ENCODE measurements at places on chromosomes 4 and X. TPM values are rescaled to one million over a fixed set of nuclear protein-coding genes. Genes with fewer than 3 reads are reported as not detected.
A peak's percentile ranks its signal among the peaks of the same experiment; 100 is the strongest.

GRCh38 chrX:148933881-148934280 is 433.5 kb downstream of the AFF2 start:
- DNase-seq, result no peak

GRCh38 chrX:30627818-30628652 is 25.2 kb upstream of the GK start:
- DNase-seq, result no peak

DNA sequence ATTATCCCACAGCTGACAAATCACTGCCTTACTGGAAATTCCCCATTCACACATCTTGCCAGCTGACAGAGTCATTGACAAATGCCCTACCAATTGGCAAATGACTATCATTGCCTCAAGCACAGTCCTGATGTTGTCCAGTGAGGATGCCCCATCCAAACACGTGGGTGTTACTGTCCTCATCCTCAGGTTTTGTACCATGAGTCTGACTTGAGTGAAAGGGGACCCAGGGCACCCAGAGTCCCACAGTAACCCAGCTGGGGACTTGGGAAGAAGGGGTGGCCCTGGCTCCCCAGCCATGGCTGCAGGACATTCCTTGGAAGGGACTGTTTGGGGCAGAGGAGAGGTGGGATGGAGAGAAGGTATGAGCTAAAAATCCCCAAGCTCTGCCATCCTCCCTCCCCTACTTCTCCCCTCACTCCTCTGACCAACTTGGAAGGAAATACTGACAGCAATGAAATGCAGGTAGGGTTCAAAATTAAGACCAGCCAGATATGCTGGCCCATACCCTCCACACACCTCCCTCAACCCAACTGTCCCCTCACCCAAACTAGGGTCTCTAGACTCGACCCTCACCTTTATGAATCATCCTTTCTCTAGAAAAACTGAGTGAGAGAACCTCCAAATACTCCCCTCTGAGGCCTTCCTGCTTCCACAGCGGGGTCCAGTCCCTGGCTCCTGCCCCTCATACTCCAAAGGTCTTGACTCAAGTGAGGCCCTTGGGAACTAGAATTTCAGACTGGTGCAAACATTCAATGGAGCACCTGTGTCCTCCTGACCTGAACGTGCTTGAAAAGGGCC is 5.1 kb downstream of the TIMP1 start:
- DNase-seq, result no peak

Gene AMTN
- not detected for polyA plus RNA-seq

Gene NWD2
- 0.23 TPM for polyA plus RNA-seq

DNA sequence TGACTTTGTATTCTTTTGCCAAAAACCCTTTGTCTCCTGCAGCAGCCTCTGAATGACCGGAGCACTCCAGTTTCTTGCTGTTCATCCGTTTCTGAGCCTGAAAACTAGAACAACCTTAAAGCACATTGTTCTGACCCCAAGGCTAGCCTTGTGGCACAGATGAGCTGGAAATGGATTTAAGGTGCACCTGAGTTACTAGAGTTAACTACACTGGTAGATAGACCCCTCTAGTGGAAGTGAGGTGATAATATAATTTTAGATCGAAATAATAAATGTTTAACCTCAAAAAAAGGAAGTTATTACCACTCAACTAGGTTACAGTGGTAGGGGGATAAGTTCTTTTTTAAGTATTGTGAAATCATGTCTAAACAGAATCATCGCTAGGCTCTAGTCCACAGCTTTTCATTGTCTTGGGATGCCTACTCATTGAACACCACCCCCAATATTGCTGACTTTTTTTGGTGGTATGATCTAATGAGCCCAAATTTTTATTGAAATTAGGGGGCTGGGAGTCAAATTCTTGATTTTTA is 2.7 kb downstream of the PLS3 start:
- DNase-seq, result no peak

Gene ATP8A1
- 40.0 TPM for polyA plus RNA-seq

GRCh38 chrX:130245441-130245840 is 23.3 kb downstream of the ZNF280C start:
- DNase-seq, result no peak

DNA sequence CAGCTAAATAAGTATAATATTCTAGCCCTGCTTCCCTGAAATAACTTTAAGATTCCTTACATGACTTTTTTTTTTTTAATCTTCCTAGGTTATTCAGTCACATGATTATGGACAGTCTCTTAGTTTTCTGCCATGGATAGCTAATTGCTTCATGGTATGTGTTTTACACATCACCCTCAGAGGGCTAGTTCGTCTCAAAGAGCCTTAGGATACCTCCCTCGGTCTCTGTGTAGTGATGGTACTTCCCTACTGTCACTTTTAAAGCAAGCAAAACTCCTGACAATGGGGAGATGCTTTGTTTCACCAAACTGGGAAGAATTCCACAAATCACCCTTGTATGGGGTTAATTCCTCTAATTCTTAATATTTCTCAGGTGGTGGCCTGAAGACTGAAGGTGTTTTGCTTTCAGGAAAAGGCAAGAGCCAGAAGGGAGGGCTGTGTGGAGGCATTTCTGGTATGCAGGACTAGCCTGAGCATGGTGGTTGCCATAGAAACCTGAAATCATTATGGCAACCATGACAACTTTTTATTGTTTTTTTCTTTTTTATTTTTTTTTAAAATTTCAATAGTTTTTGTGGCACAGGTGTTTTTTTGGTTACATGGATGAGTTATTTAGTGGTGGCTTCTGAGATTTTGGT is 70.4 kb downstream of the BEX3 start:
- no peak for DNase-seq

Gene SLC6A8
- polyA plus RNA-seq, result 56.6 TPM

- DNase-seq, result no peak
These were observed 46.1 kb upstream of the NAP1L5 start for GRCh38 chr4:88743696-88744095.

DNA sequence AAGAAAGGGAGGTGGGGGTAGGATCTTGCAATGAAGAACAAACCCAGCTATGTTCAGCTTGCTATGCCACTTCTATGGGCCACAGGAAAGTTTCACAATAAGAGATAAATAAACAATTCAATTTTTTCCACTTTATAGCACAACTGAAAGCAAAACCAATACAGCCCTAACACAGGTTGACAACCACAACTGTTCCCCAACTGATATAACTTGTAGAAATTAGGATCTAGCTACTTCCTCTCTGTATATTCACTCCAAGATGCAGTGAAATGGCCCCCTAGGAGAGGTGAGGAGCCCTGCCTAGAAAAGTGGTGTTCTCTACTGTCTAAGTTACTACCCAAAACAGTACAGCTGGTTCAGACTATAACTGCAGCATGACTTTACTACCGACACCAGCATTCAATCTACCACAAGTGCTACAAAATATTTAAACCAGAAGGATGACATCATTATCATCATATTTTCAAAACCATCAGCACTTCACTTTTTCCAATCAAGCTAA is 77.0 kb downstream of the FBXW7 start:
- no peak for DNase-seq

DNA sequence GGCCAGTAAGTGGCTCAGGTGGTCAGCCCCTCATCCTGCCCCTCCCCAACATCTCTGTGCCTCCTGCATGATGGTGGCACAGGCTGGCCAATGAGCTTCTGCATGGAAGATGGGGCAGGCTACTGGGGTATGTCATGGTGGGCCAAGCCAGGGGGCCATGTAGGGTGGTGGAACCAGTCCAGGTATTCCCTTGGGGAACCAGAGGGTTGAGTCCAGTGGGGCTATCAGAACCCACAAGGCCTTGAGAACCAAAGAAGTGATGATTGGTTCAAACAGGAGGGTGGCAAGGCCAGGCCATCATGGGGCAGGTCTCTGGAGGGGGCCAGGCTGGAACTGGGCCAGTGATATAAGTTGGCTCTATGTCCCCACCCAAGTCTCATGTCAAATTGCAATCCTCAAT is 18.8 kb upstream of the PPP2R2C start:
- no peak for DNase-seq

DNA sequence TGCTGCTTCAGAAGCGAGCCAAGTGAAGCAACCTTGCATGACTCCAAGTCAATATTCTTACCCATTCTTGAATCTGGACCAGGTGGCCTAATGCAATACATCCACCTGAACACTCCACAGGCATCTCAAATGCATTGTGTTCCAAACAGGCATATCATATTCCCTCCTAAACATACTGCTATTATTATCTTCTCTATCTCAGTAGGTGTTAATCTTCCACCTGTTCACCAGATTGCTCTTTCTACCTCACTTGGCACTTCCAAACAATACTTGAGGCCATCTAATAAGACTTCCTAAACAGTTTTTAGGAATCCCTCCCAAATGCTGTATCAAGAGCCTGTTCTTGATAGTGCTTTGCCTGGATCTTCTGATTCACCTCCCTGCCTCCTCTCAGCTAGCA is 90.7 kb downstream of the GPRIN3 start:
- no peak for DNase-seq

DNA sequence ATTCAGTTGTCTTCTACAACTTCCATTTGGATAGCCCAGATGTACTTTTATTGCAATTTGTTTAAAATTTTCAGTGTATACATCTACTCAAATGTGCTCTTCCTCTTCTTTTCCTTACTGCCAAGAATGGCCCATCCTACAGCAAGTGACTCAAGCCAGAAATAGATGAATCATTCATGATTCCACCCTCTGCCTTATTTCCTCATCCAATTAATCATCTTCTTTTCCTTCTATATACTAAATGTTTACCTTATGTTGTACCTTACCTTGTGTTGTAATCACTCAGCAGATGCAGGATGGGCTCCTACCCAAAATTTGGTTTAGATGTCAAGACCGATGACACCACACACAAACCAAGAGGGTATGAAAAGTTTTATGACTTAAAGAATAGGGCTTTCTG is 437.8 kb downstream of the GRXCR1 start:
- DNase-seq, result no peak

Gene MTTP
- polyA plus RNA-seq, result 13.7 TPM

DNA sequence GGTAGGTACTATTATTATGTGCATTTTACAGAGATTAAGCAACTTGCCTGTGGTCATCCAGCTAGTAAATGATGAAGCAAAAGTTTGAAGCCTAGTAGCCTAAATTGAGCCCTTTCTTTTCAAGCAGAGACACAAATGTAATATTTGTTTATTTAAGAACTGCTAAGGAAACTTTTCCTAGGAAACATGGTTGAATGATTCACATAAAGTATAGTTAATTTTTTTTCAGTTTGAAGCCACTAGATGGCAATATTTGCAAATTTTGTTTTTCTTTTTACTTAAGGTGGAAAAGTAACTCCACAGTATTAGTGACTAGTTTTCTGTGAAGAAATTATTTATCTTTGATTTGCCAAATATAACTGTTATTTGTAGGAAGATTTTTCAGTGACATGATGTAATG is 52.8 kb upstream of the ANKRD17 start:
- peak; percentile 15 for DNase-seq

All from left kidney (tissue), 8 donors.